Midbrain (tissue), 1 donor: ENCODE measurements at places on chromosomes 12 and 14.
A peak's percentile ranks its signal among the peaks of the same experiment; 100 is the strongest.

DNA sequence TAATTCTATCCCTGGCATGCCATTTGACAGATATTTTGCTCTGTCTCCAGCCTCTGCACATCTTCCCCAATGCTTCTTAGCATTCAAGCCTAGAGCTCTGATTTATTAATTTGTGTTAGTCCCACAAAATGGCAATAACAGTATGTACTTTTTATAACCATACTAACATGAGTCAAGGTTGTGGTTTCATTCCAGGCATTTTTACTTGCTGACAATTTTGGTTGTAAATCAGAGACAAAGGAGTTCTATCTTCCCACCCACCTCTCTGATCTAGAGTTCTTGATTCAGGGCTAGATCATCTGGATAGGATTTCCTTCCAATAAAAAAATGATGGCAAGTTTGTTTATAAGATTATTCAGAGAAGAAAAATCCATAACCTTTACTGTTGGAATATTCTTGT lies 18.5 kb upstream of the CISTR start:
- no peak for DNase-seq

GRCh38 chr12:89833337-89834252 lies 125.0 kb upstream of the ATP2B1 start:
- DNase-seq = no peak

- no peak for DNase-seq
Measured at GRCh38 chr12:92593734-92594402, 108.9 kb upstream of the PLEKHG7 start.

DNA sequence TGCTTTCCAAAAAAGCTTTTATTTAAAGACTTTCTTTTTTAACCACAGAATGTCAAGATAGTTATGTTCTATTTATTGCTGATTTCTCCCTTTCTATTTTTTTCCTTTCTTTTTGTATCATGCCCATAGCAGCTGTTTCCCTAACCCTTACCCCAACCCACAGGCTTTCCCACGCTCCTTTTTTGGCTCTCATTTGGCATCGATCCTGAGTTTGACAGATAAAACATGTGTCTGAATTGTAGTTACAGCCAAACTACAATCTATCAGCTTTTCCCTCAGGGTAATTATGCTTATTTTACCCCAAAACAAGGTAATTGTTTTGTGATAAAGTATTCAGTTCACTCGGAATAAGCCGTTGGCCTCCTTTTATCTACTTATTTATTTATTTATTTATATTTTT lies 46.7 kb downstream of the PDE3A start:
- no peak for DNase-seq

DNA sequence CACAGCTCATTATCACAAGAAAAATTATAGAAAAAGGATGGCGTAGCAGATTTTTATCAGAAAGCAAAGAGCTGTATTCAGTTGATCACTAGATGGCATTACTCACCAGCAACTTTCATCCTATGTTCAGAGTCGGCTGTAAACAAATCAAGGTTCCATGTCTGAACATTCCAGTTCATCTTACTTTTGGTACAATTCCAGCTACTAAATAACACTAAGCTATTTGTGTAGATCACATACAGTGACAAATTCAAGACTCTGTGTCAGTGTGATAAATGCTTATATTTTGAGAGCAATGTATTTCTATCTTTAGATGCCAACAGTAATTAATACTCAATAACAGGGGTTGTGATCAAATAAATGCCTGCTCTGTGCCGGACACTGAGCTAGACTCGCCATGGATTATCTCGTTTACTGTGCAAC lies 30.1 kb downstream of the NRDE2 start:
- DNase-seq = peak; percentile 76

- no peak for DNase-seq
Measured at GRCh38 chr12:103691063-103691462, 104.0 kb downstream of the STAB2 start.

DNA sequence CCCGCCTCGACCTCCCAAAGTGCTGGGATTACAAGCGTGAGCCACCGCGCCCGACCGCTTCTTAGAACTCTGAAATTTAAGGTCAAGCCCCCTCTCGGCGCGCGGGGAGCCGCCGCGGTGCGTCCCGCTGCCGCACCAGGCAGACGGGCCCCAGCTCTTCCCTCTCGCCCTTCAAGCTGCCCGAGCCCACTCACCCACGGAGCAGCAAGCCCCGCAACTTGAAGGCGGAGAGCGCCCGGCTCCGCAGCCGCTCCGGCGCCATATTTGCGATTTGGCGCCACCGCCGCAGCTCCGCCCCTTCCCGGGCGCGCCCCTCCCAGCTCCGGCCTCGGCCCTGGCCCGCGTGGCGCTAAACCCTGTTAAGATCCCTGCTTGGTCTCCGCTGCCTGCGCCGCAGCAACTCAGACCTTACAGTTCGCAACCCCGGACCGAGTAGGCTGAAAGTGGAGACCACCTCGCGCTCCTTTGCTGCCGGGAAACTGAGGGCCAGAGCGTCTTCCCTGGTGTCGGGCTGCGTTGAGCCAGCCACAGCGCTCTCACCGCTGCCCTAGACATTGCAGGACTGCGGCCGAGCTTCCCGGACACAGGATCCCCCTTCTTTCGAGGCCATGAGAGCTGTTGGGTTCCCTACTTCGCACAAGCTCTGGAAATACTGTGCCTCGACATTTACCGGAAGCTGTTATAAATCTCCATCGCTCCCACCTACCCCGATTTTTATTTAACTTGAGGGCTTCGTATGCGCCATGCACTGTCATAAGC lies at the start of gene POLE2:
TSS of gene POLE2 (minus strand) at position 273 of the 759 bp plus-strand sequence. CDS start at position 262, 11 bp downstream.
- peak; percentile 69 for DNase-seq

DNA sequence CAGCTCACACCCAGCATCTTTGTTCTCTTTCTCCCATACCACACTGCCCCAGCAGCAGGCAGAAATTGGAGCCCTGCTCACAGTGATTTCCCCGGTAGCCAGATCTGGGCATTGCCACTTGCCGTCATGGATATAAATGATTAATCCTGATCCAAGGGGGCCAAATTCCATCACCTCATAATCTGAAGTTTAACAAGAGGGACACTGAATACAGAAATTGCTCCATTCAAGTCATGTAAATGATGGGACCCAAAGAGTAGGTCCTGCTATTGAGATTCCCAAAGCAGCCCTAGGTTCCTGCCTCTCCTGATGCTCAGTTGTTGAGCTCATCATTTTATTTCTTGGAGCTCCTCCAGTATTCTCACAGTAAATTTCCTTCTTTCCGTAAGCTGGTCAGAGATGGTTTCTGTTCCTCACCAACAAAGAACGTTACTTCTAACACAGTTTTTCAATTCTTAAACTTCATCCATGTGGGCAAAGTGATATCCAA lies 11.7 kb downstream of the ITPR2 start:
- DNase-seq = peak; percentile 40

DNA sequence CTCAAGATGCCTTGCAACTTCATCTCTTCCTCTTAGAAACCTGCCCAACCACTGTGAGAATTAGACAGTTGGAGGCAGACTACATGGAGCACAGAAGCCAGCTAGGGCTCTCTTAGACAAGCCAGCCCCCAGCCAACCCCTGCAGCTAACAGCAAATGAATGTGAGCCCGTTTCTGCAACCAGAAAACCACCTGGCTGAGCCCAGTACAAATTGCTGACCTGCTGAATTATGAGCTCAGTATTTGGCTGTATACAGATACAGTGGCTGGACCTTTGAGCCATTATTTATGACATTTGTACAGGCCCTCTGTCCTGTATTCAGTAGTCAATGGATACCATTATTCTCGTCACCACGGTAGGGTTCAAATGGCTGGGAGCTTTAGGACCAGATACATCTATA lies 112.9 kb downstream of the TBX5 start:
- no peak for DNase-seq

DNA sequence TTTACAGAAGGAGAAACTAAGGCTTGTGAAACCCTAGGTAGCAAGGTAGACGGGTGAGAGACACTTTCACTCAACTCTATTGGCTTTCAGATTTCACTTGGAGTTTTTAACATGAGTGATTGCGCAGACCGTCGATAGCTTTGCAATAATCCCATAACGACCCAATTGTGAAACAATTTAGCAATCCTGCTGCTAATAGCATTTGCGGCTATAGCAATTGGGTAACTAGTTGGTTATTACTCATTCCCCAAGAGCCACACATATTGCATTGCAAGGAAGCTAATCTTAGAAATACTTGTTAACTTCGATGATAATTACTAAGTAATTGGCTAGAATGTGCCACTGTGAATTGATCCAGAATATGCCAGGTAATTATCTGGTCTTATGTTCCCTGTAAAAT lies 159.9 kb upstream of the NOS1 start:
- DNase-seq = no peak

DNA sequence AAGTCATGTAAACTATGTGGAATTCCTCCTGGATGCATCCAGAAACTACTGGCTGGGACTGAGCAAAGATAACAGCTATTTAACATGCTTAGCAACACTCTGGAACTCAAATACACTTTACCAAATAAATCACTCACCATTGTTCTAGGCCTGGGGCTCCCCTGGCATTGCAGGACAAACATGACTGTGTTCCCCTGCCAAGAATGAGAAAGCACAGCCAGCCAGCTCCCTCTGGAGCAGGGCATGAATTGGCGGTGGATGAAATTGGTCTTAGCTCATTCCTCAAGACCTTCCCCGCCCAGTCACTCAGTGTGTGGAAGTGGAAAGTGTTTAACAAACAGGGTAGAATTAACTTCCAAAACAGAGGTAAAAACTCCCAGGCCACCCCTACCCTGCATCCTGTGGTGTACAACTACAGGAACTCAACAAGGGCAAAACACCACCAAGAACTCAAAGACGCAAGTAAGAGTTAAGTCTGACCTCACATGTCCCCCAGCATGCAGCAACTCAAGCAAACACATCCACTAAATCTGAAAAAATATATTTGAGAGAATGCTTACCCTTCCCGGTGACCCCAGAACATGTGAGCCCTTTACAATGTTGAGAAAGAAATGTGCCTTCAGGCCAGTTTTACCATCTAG lies 58.4 kb upstream of the BDKRB2 start:
- DNase-seq = peak; percentile 62

GRCh38 chr12:60197589-60197988 lies 601.8 kb downstream of the SLC16A7 start:
- DNase-seq = no peak

DNA sequence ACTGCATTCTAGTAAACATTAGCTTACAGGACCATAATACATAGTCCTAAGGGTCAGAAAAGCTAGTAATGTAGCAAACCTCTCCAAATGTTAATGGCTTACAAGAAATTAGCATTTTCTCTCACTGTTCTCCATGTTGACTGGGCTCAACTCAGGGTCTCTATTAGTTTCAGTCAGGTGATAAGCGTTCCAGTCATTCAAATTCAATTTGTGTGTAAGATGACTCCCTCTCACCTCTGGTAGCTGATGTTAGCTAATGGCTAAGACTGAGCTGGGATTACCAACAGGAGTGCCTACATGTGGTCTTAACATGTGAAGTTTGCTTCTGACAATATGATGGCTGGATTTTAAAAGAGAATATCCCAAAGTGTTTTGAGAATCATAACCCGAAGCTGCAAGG lies 630.5 kb upstream of the USP15 start:
- DNase-seq = no peak

DNA sequence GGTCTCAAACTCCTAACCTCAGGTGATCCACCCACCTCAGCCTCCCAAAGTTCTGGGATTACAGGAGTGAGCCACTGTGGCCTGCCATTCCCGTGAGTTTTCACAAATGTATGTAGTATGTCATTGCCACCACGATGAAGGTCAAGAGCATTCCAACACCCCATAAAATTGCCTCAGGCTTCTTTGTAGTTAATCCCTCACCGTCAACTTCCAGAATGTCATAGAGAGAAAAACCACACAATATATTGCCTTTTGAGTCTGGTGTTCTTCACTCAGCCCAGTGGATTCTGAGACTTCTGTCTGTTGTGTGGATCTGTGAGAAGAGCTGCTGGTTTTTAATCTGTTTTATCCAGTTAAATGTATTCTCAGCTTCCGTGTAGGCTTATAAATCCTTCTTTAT lies 12.6 kb upstream of the CFAP251 start:
- DNase-seq = no peak

GRCh38 chr12:114504311-114504710 lies 98.4 kb upstream of the TBX5 start:
- no peak for DNase-seq

DNA sequence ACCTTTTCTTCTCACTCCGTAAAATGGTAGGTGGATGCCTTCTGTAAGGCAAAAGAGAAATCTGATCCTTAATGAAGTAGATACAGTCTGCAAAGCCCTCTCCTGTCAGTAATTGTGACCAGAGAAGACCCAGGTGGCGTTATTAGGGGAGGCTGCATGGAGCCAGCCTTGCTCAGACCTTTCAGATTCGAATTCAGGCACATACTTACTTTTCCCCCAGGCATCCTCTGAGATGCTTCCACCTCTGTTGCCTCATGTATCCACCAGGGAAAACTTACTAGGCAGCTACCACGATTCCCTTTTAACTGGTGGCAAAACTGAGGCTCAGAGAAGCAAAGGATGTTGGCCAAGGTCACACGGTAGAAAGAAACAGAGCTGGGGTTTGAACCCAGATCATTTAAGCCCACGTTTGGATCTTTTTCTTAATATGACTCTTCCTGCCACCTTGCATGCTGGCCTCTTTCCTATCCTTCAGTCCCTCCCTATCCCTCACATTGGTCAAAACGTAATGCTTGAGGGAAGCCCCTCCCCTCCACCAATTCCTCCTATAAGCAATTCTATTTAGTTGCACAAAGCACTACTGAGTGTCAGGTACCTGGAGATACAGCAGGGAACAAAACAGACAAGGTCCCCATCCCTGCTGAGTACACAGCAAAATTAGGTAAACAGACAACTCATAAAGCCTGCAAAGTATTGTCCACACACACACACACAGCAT lies 179.4 kb downstream of the KSR2 start:
- no peak for DNase-seq

GRCh38 chr12:104713444-104713843 lies 244.6 kb downstream of the SLC41A2 start:
- no peak for DNase-seq

DNA sequence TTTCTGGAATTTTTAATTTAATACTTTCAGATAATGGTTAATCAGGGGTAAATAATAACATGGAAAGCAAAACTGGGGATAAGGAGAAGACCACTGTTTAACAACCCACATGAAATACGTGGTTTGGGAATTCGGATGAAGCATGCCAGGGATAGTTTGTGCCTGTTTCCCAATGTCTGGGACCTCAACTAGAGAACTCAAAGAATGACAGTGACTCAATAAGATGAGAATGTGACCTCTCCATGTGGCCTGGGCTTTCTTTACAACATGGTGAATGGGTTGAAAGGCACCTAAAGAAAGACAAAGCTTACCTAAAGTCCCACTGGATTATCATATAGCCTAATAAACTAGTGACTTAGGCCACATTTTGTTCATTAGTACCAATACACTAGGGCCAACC lies 460.3 kb upstream of the LRFN5 start:
- DNase-seq = no peak

DNA sequence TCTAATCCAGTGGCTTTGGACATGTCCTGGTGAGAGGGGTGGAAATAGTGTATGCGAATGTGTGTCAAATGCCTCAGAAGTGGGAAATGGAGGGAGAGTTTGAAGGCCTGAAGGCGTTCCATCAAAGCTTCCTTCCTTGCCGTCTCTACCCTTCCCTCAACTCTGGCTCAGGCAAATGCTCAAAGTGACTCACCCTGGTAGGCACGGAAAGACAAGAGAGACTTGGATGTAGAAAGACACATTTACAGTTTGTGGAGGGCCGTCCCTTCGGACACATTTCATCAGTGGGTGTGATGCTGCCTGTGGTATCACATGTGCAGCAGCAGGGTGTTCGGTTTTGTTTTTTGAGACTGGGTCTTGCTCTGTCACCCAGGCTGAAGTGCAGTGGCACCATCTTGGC lies 36.7 kb downstream of the CHST11 start:
- no peak for DNase-seq
